ENCODE measurements at places on chromosomes 2 and 18. TPM values are rescaled to one million over a fixed set of nuclear protein-coding genes. Genes with fewer than 3 reads are reported as not detected.

- DNase-seq = no peak
These were observed 8.2 kb upstream of the MBD2 start for GRCh38 chr18:54232485-54233227.

GRCh38 chr18:49398331-49398730 lies 62.1 kb downstream of the DYM start:
- DNase-seq = no peak

DNA sequence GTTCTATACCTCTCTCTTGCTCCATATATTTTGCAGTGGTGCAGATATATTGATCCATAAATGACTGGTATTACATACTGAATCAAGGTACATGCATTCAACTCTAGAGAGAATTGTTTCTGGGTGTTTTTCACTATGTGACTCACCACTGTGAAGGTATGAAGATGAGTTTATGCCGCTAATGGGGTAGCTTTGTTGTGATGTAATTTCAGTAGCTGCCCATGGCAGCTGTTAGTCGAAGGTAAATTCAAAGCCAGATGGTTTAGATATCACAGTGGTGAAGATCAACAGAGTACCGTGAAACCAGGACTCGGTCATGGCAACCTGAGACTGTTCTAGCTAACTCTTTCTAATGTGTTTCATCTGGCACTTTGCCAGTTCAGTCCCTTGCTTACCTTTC lies 50.4 kb downstream of the PKP4 start:
- DNase-seq = no peak

GRCh38 chr2:45889620-45890370 lies 238.3 kb downstream of the PRKCE start:
- DNase-seq = no peak

GRCh38 chr18:50286391-50287027 lies 983 bp downstream of the CXXC1 start:
- peak; percentile 58 for DNase-seq

- no peak for DNase-seq
These were observed 50.7 kb downstream of the AFTPH start for GRCh38 chr2:64574871-64575270.

DNA sequence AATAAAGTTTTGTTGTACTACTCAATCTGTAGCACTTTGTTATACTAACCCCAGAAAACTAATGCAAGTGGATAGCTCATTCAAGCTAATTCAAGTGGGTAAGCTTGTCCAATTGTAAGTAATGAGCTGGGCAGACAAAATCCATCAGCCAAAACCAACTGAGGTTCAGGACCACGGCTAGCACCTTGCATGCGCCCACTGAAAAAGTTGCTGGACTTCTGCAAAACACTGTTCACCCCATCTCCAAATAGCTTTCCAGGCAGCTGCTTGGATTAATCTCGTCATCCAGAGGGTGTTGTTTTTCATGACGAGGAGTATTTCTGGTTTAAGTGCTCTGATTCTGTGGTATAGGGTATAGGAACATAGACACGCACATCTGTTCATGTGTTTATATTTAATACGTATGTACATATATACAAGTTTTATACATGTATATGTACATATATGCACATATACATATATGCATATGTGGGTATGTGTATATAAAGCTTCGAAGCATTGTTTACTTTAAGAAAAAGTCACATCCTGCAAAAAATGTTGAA lies 307.5 kb downstream of the GALR1 start:
- no peak for DNase-seq

DNA sequence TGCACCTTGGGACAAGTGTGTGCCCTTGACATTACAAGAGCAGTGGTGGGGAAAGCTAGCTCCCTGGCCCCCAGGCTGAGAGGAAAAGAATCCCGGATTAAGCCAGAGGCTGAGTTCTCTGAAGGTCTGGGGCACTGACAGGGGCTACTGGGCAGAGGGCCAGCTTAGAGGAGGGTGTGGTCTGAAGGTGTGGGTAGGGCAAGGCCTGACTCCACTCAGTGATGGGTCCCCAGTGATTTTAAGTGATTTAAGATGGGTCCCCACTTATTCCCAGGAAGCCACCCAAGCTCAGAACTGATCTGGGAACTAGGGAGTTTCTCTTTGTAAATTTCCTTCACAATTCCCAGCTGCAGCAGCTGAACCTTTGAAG lies 8.8 kb downstream of the TMEM37 start:
- DNase-seq = no peak

DNA sequence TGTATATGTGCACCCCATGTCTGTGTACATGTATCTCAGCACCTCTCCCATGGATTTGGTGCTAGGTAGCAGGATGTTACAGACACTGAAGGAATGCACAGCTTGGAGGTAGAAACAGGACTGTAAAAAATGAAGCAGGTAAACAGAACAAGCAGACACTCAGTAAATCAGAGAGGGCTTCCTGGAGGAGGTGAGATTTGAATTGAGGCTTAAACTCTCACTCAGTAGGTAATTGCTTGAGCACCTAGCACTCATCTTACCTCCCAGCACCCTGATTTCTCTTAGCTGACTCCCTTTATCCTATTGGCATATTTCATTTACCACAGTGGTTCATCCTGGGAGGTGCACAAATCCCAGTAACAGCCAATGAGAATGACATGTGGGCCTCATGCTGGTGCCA lies 537.9 kb upstream of the RAB6C start:
- DNase-seq = no peak

- no peak for DNase-seq
These were observed 80.8 kb downstream of the COLEC12 start for GRCh38 chr18:419541-420175.

GRCh38 chr2:234241656-234242458 lies 191.4 kb downstream of the SPP2 start:
- no peak for DNase-seq

- peak; percentile 64 for DNase-seq
These were observed 280.7 kb upstream of the HNRNPA3 start for GRCh38 chr2:176931588-176932563.

DNA sequence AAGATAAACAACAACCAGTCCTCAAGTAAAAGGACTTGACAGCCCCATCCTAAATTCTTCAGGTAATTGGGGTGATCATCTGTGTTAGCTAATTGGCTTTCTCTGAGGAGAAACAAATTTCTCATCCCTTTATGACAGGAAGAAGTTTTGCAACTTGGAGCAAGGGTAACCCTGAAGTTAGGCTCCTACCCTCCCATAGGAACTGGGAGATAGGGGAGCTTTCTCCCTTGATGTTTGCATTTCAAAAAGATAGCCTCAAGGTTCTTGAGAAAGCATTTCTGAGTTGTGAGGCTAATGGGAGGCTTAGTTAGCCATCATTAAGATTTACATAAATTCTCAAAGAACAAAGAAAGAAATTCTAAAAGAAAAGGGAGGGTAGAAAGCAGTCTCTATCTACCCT lies 95.4 kb downstream of the MAP2 start:
- DNase-seq = no peak

DNA sequence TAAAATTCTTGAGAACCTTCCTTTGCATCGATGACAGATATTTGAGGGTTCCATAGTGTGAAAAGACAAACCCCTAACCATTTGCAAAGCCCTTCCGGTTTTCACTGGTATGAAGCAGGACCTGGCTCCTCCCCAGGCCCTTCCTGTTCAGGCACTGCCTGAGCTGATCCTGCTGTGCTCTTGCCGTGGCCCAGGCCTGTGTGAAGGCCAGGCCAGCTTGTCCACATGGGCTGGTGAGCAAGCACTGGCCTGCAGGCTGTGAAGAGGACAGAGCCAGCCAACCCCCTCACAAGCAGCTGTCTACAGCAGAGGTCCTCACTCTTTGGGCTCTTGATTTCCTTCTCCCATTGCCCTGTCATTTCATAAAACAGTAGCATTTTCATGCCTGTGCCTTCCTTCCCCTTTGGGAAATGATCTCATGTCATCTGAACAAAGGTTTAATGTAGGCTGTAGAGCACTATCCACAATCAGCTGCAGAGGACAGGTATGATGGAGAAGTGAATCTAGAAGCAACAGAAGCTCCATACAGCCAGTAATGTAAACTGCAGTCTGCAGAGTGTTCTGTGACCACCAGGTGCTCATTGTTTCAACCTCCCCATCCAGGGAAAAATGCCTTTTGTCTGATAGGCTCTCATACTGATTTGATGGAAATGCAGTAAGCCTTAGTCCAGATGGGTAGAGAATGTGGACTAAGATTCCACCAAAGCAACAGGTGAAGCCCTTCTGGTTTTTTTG lies 19.8 kb downstream of the MPHOSPH10 start:
- DNase-seq = no peak

DNA sequence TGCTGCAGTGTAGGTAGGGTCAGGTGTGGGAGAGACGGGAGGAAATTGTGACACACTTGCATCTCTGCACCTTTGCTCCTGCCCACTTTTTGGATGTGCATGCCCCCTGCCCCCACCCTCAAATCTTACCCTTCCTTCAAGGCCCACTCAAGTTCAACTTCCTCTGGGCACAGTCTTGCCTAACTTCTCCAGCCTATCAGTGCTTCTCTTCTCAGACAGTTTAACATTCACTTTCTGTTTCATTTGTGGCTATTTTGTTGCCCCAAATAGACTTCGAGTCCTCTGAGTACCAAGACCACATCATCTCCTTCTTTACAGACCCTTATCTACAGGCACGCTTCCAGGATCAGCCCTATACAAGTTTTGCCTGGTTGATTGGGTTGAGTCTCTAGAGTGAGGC lies 2.7 kb downstream of the ST8SIA5 start:
- DNase-seq = no peak

DNA sequence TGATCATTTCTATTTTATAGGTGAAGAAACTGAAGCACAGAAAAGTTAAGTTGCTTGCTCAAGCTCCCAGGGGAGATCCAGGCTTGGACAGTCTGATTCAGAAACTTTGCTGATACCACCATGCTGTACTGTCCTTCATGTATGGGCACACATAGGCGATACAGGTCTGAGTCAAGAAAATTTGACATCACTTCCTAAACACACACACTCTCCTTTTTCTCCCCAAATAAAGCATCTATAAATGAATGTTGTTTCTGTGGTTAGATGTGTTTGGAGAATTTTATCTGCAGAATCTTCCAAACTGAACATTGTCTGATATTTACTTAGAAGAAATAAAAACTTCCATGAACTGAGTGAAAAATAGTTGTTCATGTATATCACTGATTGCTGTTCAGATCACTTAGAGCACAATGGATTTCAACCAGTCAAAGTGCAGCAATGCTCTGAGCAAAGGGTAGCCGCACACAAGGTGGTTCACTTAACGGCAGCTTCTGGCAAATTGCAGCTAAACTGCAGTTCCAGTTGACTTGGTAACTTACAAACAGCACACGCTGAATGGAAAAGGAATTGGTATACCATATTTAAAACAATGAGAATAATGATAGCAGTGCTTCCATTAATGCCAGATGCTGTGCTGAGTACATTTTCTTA lies 10.0 kb upstream of the AGFG1 start:
- no peak for DNase-seq

- DNase-seq = no peak
These were observed at the start of gene GALNT13 for GRCh38 chr2:153871231-153872221. Gene GALNT13 (plus strand): TSS chr2:153871922.

- no peak for DNase-seq
These were observed 3.7 kb upstream of the MFSD6 start for GRCh38 chr2:190404487-190404886.

DNA sequence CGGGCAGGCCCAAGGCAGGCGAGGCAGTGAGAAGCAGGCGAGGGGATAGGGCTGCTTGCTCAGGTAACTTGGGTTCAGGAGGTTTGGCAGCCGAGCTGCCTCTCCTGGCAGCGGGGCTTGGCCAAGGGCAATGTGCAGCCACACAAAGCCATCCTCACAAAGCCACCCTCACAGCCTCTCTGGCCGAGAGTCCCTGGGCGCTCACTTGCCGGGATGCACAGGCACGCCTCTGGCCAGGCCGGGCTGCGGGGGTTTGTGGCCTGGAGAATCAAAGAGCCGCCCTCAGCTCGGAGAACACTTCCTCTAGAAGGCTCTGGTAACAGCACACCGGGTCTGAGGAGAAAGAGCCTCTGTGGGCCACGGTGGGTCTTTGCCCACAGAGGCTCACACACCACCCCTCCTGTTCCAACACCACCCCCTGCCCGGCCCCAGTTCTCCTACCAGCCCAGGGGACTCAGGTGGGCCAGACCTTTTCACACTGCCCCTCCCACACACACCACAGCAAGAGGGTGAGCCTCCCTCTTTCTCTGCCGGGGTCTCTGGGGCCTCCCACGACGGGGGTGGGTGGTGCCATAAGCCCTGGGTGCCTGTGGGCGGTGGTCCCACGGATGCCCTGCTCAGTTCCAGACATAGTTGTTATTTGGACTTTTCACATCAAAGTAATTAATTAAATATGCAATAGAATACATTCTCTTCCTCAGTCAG lies 186.9 kb downstream of the ZFP36L2 start:
- no peak for DNase-seq

DNA sequence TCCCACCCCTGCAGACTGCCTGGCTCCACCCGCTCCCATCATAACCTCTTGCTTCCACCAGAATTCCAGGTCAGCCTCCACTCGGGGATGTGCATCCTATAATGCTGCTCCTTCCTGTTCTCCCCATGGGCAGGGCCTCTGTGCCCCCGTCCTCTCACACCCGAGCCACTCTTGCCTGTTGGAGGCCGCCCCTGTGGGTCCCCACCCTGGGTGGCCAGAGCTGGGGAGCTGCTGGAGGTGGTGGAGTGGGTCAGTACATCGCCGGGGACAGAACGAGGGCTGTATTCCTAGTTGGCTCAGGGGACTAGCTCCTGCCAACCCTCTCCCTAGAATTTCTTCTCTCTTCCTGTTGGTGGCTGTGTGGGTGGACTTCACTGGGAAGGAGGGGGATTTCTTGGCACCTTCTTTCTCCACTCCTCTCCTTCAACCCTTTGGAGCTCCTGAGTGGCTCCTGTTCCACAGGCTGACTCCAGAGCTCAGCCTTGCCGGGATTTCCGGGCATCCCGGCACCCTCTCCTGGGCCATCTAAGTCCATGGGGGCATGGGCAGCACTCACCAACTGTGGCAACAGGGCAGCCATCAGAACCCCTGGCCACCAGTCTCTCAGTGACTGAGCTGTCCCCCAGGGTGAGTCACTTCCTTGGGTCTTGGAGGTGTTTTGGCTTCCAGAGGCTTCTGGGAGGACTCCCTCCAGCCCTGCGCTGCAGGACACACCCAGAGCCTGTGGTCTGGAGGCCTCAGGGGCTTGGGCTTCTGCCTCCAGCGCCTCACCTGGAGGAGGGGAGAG lies 88.2 kb upstream of the MCFD2 start:
- DNase-seq = no peak

- DNase-seq = no peak
These were observed 72.0 kb upstream of the TMEM178A start for GRCh38 chr2:39593439-39594393.

Gene CRACDL
- polyA plus RNA-seq = 1.2 TPM

Gene DSG1
- not detected for polyA plus RNA-seq

Gene PPP1CB
- polyA plus RNA-seq = 95.4 TPM

Gene C2orf15
- 4.7 TPM for polyA plus RNA-seq

Gene CBLN2
- not detected for polyA plus RNA-seq

Gene TBR1
- not detected for polyA plus RNA-seq

Gene LYG1
- polyA plus RNA-seq = not detected

Gene SERPINB11
- polyA plus RNA-seq = not detected

Gene CNGA3
- not detected for polyA plus RNA-seq

Gene MLPH
- polyA plus RNA-seq = not detected

Gene VIT
- 0.08 TPM for polyA plus RNA-seq

Gene PARD3B
- polyA plus RNA-seq = not detected

Gene GYPC
- polyA plus RNA-seq = 226 TPM

Gene IWS1
- polyA plus RNA-seq = 33.1 TPM

Measured in CD8-positive, alpha-beta memory T cell (primary cell).